ENCODE measurements at places on chromosomes 6 and 20. TPM values are rescaled to one million over a fixed set of nuclear protein-coding genes. Genes with fewer than 3 reads are reported as not detected.

DNA sequence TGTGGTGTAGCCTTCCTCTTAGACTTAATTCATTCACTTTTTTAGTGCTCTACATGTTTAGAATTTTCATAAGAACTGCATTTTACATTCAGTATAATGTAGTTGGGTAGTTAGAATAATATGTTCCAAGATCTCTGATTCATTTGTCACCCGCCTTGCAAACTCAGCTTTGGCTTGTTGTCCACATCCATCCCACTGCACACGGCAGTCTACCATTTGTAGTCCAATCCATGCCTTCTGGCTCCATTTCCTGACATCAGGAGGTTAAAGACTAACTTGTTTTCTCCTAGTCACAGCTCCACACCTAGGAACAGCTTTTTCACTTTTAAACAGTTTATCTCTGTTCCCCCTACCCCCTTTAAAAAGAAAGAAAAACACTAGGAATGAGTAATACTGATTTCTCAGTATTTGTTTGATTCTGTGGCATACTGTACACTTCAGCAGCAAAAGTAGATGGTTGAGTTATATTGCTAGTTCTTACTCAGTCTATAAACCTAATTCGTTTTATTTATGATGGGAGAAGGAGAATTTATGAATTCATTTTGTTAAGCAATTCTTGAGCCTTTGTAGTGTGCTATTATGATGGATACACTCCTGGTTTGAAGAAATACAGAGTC lies 180.9 kb downstream of the ARID1B start:
- DNase-seq = peak; percentile 83

DNA sequence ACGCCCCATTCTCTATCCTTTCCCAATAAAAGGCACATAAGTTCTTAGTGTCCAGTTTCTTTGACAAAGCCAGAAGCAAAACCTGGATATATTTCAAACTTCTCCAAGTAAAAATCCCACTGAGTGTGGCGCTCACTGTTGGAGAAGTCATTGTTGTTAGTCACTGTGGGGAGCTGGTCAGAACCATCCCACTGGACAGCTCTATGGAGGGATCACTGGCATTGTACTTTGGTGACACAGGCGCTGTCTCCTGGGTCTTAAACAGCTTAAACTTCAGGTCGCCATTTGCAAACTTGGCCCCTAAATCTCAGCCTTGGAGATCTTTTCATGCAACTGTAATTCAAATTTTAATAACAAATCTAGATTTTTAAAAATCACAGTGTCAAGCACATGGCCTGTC lies 111.5 kb upstream of the SLC24A3 start:
- DNase-seq = no peak

DNA sequence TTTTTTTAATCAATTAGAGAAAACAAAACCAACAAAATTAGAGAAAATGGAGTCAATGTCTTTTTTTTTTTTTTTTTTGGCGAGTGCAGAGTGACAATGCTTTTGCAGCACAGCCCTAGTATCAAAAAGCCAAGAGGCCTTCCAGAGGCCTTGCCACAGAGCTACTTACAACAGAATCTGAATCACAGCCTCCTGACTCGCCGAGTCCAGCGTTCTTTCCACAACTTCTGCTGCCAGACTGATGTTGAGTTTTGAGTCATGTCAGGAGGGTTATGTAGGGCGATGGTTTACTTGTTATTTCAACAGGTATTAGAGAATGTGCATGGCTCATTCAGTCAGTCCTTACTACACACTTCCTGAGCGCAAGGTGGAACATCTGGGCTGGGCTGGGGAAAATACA lies 88.6 kb downstream of the FNDC1 start:
- no peak for DNase-seq

DNA sequence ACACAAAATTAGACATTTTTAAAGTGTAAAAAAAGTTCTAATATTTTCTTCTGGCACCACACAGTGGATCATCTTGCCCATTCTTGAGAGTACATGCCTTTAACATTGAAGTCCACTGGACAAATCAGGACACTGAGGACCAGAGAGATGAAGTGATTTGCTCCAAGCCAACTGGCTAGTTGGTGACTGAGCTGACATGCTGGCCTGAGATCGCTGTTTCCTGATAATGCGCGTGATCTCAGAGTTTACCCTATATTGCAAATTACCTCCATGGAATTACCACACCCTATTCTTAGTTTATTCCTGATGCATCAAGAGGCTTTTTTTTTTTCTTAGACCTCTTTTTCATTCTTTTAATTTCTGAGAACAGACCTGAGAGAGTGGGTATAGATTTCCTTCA lies 432.8 kb downstream of the CD83 start:
- no peak for DNase-seq

DNA sequence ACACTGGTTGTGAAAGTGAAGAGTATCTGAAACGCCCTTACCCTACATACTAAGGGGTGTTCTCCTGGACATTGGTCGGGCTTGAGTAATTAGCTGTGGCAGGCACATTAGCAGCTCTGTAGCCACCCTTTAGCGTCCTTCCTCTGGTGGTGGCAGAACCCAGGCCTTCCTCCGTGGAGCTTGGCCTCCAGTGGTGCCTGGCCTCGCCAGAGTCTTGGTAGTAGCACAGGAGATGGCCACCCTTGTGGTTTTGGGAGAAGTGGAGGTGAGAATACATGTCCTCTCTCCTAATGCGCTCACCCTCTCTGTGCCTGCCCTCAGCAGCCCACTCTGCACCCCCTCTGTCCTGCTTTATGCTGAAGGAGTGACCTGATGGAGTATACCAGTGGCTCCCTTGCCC lies 17.6 kb upstream of the UQCC2 start:
- DNase-seq = no peak

DNA sequence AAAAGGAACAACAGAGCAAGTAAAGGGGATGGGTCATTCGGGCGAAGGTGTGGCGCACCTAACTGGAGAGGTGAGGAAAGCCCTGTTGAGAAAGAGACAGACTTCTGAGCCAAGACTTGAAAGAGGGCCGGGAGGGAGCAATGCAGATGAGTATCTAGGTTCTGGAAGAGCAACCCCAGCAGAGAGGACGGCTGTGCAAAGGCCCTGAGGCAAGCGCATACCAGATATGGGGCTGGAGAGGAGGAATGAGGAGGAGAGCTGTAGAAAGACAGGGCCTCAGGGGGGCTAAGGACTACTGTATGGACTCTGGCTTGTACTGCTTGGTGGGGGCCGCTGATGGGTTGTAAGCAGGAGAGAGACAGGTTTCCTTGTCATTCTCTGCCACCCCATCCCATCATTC lies 21.9 kb downstream of the TRERF1 start:
- no peak for DNase-seq

- DNase-seq = peak; percentile 100
Observed at GRCh38 chr6:140537834-140538705, 1163.6 kb upstream of the CITED2 start.

- DNase-seq = no peak
Observed at GRCh38 chr20:63123331-63123741, 92.6 kb downstream of the YTHDF1 start.

- DNase-seq = peak; percentile 74
Observed at GRCh38 chr6:52230685-52231084, 13.6 kb downstream of the IL17F start.

DNA sequence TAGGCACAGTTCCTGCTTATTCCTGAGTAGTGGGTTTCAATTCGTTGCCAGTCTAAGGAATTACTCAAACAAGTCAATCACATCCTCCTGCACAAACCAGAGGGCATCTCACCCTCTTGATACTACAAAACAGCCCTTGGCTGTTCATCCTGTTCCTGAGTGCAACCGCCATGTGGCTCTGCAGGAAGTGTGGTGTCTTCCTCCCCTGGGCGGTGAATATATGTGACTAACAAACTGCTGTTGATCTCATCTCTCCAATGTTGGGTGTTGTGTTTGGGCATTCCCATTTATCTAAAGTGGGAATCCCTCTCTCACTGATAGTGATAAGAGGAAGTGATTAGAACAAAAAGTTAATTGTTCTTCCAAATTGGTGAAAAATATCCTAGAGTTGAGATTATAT lies 163.0 kb downstream of the TBX18 start:
- DNase-seq = no peak

DNA sequence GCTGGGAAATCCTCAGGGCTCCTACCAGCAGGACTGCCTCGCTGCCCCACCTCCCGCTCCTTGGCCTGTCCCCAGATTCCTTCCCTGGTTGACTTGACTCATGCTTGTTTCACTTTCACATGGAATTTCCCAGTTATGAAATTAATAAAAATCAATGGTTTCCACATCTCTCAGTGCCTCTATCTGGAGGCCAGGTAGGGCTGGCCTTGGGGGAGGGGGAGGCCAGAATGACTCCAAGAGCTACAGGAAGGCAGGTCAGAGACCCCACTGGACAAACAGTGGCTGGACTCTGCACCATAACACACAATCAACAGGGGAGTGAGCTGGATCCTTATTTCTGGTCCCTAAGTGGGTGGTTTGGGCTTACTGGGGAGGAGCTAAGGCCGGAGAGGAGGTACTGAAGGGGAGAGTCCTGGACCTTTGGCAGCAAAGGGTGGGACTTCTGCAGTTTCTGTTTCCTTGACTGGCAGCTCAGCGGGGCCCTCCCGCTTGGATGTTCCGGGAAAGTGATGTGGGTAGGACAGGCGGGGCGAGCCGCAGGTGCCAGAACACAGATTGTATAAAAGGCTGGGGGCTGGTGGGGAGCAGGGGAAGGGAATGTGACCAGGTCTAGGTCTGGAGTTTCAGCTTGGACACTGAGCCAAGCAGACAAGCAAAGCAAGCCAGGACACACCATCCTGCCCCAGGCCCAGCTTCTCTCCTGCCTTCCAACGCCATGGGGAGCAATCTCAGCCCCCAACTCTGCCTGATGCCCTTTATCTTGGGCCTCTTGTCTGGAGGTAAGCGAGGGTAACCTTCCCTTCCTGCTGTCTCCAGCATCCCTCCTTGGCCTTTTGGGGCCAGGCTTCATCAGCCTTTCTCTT lies at the start of gene CFB:
TSS of gene CFB (plus strand) at position 589 of the 863 bp plus-strand sequence. CDS start at position 716, 127 bp downstream.
- DNase-seq = peak; percentile 89

- no peak for DNase-seq
Observed at GRCh38 chr6:3569816-3570215, 113.0 kb upstream of the SLC22A23 start.

DNA sequence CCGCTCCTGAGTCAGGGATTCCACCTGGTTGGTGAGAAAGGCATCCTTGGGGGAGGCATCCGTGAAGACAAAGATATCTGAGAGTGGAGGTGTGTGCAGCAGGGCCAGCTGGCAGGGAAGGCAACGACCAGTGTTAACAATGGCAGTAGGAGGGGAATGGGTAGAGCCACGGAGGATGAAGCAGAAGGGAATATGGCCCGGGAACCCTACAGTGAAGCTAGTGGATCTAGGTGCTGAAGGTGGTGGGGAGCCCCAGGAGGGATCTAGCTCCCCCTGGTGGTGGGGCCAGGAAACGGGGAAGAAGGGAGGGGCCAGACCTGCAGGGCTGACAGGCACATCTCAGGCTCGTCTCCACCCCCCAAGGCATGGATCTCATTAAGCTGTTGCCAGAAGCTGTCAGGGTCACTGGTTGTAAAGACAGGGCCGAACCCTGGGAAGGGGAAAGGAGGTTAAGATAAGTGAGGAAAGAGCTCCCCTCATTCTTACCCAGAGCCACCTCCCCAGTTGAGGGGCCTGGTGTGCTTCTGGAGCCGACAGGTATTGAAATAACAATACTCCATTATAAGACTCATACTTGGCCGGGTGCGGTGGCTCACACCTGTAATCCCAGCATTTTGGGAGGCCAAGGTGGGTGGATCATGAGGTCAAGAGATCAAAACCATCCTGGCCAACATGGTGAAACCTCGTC lies 7.3 kb downstream of the VWA7 start:
- peak; percentile 44 for DNase-seq

DNA sequence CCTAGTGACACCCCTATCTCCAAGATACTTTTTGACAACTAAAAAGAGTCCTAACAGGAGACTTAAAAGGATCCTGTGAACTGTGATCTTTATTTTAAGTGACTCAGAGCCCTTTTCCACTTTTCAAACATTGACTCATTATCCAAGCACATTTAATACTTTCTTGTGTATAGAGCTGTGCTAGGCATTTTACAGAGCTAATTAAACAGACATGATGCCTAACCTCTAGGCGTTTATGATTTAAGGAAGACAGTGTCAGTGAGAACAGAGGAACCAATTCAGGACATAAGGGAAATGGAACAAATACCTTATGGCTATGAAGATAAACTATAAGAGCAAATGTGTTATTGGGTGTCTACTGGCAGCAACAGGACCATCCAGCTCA lies 282.6 kb downstream of the TPBG start:
- DNase-seq = peak; percentile 44

DNA sequence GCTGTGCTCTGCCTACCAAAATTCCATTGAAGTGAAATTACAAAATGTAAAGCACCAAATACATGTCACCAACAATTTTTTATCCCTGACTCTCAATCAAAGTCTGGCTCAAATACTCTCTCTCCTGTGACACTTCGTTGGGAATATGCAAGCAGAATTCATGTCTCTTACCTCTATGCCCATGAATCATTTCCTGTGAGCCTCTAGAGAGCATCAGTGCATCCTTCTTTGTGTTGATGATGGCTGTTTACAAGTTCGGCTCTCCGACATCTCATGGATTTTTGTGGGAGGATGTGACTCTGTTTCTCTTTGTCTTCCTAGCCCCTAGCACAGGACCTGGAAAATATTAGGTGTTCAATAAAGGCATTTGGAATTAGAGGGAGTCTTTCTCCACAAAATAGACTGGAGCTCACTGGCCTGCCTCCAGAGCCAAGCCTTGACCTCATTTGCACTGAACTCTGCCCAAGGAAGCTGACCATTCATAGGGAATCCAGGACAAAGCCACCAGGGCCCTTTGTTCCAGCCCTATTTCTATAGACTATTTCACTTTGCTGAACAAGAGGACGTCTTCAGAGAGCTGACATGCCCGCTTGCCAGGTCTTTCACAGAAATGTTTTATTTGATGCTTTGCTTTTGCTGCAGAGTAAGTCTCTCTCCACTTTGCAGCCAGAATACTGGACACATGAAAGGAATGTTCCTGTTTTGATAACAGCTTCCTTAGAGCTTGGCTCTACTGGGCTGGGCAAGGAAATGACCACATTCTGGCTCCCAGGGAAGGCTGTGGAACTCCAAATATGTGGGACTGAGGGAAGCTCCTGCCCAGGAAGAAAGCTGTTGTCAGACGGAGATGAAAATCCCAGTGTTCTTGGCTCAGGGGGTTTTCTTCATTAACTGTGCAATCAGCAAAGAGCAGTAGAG lies 194.5 kb upstream of the CDYL start:
- peak; percentile 66 for DNase-seq

DNA sequence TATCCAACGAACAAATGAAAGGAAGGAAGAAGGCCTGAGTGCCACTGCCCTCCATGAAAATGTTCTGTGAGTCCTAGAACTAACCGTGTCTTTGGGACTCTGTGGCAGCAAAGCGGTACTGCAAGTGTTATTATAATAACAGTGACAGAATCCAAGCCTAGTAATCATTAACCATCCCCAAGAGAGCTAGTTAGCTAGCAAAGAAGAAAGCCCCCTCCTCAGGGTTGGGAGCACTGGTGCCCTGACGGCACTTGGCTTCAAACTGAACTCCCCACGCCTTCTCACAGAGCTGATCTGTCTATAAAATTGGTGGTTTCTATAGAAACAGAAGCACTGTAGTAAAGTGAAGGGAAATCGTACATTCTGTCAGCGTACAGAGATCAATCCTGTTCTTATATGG lies 239.8 kb downstream of the PTPRT start:
- DNase-seq = no peak

GRCh38 chr20:6081236-6081635 lies 27.4 kb upstream of the LRRN4 start:
- DNase-seq = peak; percentile 61

GRCh38 chr20:49919461-49919860 lies 4.1 kb upstream of the SPATA2 start:
- no peak for DNase-seq

Gene HLA-DOB
- total RNA-seq = not detected

Gene DPPA5
- total RNA-seq = not detected

Gene UST
- total RNA-seq = 0.87 TPM

Gene SLPI
- 58.2 TPM for total RNA-seq

Gene MRAP2
- total RNA-seq = 1.7 TPM

Gene CDSN
- total RNA-seq = under 0.01 TPM

Gene COL20A1
- total RNA-seq = not detected

Gene FAM50B
- 4.7 TPM for total RNA-seq

Gene PARD6B
- total RNA-seq = 31.3 TPM

Measured in renal cortical epithelial cell (primary cell).